CD4-positive, alpha-beta T cell treated with Interleukin-6 at 100 ng/mL for 8 hours (primary cell): ENCODE measurements at places on chromosomes 1 and 21.

DNA sequence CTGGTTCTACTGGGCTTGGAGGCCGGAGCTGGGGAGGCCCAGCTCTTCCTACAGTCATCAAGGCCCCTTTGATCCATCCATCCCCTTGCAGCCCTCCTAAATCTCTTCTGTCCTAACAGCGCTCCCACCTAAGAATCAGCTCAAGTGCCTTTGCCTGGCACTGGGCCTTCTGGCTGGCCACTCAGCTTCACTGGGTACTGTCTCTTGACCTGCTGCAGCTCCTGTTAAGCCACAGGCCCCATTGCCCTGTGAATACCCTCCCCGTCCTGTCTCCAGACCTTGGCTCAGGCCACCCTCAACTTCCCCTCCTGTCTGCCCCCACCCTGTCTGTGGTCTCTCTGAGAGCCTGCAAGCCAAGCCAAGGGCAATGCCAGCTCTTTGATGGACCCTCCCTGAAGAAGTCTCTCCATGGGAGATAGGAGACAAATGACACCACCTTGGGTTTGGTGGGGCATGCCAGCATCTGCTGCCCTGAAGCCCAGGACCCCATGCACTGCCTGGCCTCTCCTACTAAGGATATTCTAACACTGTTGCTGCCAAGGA lies 27.3 kb downstream of the FAM151A start:
- DNase-seq: no peak

DNA sequence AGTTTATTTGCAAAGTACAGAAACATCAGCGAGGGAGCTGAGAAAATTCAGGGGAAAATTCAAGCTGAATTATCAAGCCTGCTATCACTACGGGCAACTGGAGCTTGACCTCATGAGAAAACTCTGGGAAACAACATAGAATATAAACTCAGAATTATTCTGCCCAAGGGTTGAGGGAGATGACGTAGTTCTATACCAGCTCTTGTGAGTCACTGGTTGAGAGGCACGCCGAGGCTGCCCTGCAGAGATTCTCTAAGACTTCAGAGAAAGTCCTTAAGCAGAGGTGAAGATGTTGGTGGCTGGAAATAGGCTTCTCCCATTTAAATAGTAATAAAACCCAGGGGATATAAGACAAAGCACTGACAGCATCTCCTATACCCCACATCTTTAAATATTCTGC lies 12.3 kb downstream of the SYDE2 start:
- no peak for DNase-seq

GRCh38 chr1:81693316-81693715 lies 107.4 kb upstream of the ADGRL2 start:
- no peak for DNase-seq

DNA sequence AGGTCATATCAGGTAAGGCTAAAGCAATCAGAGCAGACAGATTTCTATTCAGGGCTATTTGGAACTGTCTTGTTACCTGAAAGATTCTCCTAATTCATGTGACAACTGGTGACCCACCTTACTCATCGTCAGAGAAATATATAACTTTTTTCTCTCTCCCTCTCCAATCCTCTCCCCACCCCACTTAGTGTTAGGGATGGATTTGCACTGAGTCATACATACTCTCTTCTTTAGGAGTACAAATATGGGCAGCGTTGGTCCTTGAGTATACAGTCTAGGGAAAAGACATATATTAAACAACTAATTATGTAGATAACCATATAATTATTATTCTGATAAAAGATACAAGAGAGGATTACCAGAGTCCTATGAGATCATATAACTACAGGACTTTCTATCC lies 246.3 kb downstream of the HHIPL2 start:
- no peak for DNase-seq

DNA sequence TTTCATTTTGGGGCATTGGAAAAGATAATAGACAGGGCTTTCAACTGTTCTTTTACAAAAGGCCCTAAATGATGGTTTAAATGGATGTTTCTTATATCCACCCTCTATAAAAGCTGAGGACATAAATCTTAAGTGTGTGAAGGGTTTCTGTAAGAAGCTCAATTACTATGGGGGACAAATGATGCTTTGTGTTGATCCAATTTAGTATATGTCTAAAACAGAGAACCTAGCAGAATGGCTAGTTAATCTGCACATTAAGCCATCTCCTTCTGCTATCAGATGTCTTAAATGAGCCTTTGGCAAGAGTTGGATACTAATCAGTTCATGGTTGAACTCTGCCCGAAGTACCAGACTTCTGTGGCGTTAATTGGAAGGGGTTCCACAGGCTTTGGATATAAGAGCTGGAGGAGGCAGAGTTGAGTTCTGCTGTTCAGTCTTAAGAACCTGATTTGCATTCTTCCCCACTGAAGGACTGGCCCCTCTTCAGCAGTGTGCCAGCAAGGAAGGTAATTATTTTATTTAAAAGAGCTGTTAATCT lies 43.1 kb downstream of the PTGFRN start:
- no peak for DNase-seq

DNA sequence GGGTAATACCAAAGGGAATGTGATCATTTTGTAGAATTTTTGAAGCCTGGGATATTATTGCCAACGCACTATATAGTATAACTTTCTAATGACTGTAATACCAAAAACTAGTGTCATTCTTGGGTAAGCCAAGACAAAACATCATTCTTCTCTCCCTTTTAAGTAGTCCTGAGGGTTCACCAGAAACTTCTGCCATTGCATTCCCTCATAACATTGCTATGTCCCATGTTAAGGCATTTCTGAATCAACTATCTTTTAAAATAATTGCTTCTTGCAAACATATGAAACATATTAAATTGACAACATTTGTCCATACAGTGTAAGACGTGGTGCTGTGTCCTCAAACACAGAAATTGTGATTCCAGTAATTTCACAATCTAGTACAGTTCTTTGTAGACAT lies 29.9 kb upstream of the C1orf21 start:
- DNase-seq: no peak

- no peak for DNase-seq
These were observed 4.1 kb downstream of the MINDY1 start for GRCh38 chr1:151002611-151003010.

GRCh38 chr1:230170622-230171021 lies 103.6 kb downstream of the GALNT2 start:
- no peak for DNase-seq

DNA sequence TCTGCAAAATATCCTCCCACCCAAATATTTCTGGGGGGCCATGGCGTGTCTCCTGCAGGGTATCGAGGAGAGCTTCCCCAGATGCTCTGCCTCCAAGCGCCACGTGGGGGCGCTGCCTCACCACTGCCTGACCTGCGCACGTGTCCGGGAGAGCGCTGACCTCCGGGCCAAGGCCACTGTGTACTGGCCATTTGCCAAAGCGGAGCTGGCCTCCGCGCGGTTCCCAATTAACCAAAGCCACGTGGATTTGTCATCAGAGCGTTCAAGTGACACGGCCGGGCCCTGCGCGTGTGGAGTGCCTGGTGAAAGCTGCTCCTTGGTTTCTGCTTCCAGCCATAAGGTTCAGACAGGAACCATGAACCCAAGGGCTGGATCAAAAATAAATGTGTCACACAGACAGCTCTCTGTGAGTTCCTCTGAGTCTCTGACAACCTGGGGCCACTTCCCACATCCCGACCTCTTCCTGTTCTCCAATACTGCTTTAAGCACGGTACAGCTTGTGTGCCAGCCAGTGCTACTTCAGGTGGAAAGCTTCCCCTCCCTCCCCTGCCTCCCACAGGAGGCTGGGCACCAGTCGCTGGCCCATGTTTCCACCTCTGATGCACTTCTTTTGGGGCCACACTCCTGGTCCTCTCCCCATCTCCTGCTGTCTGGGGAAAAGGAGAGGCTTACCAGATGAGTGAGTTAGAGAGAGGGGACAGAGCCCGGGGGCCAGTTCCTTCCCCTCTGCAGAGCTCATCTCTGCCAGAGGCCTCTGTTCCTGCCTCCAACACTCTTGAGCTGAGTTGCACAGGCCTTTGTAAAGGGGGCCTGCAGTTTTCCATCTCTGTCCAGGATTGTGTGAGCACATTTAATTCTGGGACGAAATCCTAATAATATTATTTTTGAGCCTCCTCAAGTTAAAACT lies 26.1 kb downstream of the ZP4 start:
- DNase-seq: no peak

DNA sequence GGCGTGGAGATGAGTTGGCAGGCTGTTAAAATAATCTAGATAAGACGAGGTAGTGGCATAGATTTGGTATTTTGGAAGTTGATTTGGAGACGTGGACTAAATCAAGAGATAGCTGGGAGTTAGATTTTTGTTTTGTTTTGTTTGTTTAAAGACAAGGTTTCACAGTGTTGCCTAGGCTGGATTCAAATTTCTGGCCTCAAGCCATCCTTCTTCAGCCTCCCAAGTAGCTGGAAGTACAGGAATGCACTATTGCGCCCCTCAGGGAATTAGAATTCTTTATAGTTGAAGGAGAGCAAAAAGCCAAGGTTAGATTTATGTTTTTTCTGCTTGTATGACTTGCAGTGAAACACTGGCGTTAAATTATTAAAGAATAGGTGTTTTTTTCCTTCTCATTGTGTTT lies 22.3 kb upstream of the SNRPE start:
- DNase-seq: no peak

- DNase-seq: no peak
These were observed 191.9 kb downstream of the RERE start for GRCh38 chr1:8625491-8625890.

DNA sequence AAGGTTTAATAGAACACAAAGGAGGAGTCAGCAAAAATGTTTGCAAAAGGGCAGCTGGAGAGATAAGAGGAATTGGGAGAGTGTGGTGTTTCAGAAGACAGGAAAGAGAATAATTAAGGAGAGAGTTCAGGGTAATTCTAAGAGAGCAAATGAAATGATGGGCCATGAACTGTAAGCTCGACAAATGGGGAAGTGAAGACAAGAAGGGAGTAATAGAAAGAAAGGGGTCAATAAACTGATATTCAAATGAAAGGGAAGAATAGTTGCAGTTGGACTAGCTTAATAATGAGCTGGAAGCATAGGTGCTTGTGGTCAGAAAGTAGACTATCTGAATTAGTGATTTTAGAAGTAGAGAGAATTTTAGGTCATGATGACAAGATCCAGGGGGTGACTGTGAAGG lies 15.6 kb upstream of the RNF220 start:
- DNase-seq: no peak

GRCh38 chr1:192550922-192551534 lies 24.5 kb upstream of the RGS1 start:
- peak; percentile 25 for DNase-seq

DNA sequence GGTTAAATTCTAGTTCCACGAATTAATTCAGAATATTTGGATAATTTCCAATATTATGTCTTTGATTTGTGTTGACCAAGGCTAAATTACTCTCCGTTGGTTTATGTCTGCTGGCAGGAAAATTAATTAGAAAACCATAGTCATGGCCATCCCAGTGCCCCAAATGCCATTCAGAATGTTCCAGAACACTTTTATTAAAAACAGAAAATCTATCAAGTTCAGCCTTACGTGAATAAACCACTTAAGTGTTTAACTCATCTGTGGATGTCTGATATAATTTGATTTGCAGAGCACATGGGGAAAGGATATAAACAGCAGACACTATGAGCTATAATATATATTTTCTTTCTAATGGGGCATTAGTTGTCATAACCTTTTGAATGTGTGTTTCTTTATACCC lies 480.7 kb downstream of the MRPL39 start:
- DNase-seq: no peak

- DNase-seq: no peak
These were observed 36.5 kb downstream of the GIPC2 start for GRCh38 chr1:78081980-78082860.

- DNase-seq: no peak
These were observed 19.4 kb downstream of the NADK start for GRCh38 chr1:1758692-1759455.

- DNase-seq: no peak
These were observed 34.2 kb upstream of the TTC22 start for GRCh38 chr1:54835131-54835898.

- no peak for DNase-seq
These were observed 129.2 kb downstream of the DHRS3 start for GRCh38 chr1:12488666-12489354.

- DNase-seq: no peak
These were observed 13.5 kb upstream of the RNF186 start for GRCh38 chr1:19828546-19828945.

DNA sequence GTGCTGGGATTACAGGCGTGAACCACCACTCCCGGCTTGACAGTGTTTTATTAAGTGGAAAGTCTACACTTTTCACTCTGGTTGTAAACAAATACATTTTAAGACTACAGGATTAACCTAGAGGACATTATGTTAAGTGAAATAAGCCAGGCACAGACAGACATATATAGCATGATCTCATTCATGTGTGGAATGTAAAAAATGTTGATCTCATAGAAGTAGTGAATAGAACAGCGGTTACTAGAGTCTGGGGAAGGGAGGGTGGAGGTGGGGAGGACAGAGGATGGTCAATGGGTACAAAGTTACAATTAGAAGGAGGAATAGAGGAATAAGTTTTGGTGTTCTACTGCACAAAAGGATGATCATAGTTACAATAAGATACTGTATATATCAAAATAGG lies 16.9 kb downstream of the CTH start:
- DNase-seq: no peak

- peak; percentile 84 for DNase-seq
These were observed at the start of gene ZFP69B for GRCh38 chr1:40449684-40450494. ZFP69B (plus strand) TSS chr1:40450476; CDS start chr1:40450962, 486 bp downstream.

DNA sequence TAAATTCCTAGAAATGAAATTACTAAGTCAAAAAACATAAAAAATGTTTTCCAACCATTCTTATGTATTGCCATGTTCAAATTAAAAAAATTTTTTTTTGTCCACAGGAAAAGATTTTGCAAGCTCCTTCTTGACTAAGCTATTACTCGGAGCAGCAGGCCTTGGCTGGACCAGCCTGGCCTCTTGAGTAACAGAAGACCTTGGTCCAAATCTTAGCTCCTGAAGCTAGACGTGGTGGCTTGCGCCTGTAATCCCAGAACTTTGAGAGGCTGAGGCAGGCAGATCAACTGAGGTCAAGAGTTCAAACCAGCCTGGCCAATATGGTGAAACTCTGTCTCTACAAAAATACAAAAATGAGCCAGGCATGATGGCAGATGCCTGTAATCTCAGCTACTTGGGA lies 77.6 kb downstream of the CLSTN1 start:
- no peak for DNase-seq

GRCh38 chr1:184629266-184629665 lies 125.4 kb downstream of the EDEM3 start:
- DNase-seq: no peak

DNA sequence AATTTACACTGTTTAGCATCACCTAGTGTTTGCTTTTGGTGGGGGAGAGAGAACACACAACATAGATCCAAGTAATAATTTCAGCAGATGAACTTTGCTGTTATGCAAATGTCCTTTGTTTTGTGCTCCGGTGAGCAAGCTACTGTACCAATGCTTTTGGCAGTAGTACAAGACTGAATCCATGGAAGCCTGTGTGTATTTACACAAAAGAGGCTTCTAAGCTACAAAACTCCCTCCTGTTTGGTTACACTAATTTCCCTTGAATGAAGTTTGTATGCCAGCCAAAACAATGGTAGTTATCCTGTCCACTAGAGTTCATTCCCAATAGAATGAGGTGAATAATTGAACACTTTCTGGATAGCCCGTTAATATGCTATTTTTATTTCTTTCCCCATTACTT lies 320.5 kb downstream of the KCTD3 start:
- no peak for DNase-seq

GRCh38 chr1:96756789-96757188 lies 35.2 kb downstream of the PTBP2 start:
- no peak for DNase-seq
